CD4-positive, CD25-positive, alpha-beta regulatory T cell (primary cell): ENCODE measurements at places on chromosomes 6 and 20.
A peak's percentile ranks its signal among the peaks of the same experiment; 100 is the strongest.

GRCh38 chr6:47836046-47836445 is 54.2 kb downstream of the OPN5 start:
- DNase-seq = no peak

GRCh38 chr6:35745509-35745908 is 8.7 kb downstream of the ARMC12 start:
- DNase-seq = no peak

DNA sequence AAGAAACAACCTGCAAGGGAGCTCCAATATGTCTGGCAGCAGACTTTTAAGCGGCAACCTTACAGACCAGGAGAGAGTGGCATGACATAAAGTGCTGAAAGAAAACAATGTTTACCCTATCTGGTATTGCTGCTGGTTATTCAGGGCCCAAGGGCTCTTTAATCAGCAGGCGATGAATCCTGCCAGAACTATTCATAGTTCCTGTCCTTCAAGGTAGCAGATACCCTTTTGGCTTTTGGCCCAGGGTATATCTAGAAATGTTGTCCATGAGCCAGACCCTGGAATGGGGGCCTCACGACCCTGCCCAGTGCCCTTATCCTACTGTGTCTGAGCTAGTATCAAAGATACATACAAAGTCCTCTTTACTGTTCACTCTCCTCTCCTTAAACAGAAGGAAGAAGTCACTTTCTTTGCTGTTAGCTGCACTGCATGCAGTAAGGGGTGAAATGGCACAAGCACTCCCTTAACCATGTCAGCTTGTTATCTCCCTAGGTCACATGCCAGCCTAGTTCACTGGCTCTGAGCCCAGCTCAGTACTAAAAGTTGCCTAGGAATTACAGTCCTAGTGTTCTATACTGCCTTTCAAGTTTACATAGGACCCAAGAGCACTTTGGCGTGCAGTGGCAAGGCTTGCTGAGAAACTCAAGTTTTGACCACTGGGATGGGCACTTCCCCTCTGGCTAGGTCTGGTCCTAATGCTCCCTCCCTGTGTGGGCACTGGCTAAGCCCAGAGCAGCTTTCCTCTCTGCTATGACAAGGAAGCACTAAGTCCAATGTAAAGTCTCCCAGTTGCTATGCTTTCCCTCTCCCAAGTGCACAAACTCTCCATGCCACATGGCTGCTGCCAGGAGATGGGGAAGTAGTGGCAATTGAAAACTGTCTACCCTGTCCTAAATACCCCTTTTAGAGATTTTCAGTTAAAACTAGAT is 122.0 kb downstream of the HTR1B start:
- no peak for DNase-seq

GRCh38 chr6:1379788-1380147 is 9.6 kb upstream of the FOXF2 start:
- no peak for DNase-seq

- DNase-seq = peak; percentile 59
Observed at GRCh38 chr6:131807644-131808459, at the start of gene ENPP1. TSS of gene ENPP1 (plus strand) at chr6:131808020. CDS start at chr6:131808036, 16 bp downstream.

DNA sequence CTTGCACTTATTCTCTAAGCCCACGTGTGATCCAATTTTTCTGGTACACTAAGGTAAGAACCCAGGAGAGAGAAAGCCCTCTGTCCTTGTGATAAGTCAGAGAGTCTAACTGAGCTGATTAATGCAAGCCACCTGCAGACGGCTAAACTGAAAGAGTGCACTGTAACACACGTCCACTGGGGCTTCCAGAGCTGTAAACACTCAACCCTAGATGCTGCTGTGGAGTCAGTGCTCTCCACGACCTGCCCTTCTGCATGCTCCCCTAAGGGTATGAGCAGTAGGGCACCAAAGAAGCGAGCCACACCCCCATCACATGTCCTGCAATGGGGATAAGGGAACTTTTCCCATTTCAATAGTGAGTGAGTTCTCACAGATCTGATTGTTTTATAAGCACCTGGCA is 55.7 kb downstream of the TXLNB start:
- no peak for DNase-seq

- no peak for DNase-seq
Observed at GRCh38 chr20:43220612-43221011, 30.9 kb upstream of the PTPRT start.

DNA sequence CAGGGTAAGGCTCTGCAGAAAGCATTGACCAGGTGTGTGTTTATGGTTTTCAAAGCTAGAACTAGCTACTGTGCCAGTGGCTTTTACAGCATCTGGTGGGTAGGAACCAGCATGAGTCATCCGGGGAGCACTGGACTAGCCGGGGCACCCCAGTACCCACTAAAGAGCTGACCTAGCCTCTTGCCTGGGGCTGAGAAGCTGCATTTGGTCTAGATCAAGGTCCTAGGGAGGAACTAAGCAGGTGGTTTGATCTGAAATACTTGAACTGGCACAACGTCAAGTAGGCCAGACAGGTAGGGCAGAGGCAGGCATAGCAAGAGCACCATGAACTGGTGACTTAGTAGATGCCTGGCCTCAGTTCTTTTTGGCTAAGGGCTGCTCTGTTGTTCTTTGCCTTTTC is 109.8 kb upstream of the PTPRK start:
- DNase-seq = no peak

- DNase-seq = no peak
Observed at GRCh38 chr6:167130008-167130677, 7.2 kb downstream of the CCR6 start.

GRCh38 chr6:170165471-170166117 is 125.3 kb downstream of the DLL1 start:
- no peak for DNase-seq

DNA sequence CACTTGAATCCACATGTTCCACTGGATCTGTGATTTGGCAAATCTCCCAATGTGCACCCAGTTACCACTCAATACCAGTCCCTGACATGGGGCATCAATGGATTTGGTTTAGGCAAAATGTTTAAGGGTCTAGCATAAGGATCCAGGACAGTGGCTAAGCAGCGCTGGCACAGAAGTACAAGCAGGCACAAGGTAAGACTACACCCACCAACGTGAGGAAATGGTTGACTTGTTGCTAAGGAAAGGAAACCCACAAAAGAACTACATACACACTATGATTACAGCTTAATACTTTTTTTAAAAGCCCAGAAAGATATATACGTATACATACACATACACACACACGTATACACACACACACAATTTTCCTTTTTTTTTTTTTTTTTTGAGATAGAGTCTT is 79.0 kb downstream of the DNAAF9 start:
- DNase-seq = peak; percentile 50

DNA sequence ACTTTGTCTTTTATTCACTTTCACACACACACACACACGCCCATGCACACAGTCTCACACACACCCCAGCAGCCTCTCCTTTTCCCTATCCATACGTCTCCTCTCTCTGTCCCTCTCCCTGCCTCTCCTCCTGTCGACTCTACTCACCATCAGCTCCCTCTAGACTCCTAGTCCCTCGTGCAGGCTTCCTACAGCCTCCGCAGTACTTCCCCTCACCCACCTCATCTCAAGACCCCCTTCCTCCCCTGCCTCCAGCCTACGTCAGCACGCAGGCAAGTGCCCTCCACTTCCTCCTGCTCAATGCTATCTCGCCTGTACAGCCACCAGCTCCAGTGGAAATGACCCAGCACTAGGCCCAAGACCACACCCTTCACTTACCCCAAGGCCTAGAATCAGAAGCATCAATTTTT is 820 bp upstream of the TREML2 start:
- no peak for DNase-seq

DNA sequence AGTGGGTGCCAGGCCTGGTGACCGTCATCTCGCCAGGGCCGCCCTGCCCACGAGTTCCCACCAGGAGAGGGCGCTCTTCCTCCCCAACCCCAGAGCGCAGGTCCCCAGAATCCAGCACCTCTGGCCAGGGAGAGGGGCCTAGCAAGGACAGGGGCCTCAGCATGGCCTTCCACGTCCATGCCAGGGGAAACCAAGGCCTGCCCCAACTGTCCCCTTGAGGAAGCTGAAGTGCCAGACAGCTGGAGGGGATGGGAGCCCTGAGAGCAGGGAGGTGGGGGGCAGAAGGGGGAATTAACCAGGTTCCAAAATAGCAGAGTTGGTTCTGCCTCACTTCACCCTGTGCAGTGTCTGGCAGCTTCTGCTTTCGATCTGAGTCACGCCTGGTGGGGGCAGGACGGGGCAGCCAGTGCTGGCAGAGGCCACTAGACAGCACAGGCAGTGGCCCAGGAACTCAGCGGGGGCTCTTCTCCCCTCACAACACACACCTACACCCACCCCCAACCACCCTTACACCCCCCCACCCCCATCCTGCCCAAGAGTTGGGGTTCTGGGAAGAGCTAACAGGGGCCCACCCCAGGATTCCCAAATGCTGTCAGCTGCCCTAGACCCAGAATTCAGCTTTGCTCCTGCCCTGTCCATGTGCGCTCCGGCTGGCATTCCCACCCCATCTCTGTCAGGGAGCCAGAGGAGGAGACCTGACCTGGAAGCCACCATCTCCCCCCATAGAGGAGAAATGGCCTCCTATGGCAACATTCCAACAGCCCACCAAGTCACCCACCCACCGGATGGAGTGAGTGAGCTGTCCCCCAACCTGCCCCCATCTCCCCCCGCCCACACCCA is 29.2 kb downstream of the TFEB start:
- DNase-seq = peak; percentile 41

DNA sequence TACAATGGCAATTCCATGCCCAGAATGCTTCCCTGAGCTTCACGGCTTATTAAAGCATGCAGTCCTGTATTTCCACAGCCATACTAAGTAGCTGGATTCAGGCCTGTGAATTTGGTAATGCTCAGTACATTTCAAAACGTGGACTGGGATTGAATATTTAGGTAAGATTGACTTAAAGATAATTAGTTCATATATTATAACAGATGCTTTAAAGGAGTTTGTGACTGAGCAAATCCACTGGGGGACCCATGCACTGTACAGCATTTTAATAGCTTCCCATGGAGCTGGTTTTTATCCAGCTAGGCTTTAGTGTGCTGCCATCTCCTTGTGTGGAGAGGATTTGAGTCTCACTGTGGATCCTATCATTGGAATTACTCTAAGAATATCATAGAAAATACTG is 420.9 kb upstream of the FLRT3 start:
- DNase-seq = no peak

GRCh38 chr20:53742685-53743081 is 149.0 kb upstream of the ZNF217 start:
- no peak for DNase-seq

GRCh38 chr20:62025832-62026563 is 39.7 kb downstream of the TAF4 start:
- peak; percentile 50 for DNase-seq

GRCh38 chr6:80594461-80594860 is 488.0 kb downstream of the BCKDHB start:
- DNase-seq = no peak

DNA sequence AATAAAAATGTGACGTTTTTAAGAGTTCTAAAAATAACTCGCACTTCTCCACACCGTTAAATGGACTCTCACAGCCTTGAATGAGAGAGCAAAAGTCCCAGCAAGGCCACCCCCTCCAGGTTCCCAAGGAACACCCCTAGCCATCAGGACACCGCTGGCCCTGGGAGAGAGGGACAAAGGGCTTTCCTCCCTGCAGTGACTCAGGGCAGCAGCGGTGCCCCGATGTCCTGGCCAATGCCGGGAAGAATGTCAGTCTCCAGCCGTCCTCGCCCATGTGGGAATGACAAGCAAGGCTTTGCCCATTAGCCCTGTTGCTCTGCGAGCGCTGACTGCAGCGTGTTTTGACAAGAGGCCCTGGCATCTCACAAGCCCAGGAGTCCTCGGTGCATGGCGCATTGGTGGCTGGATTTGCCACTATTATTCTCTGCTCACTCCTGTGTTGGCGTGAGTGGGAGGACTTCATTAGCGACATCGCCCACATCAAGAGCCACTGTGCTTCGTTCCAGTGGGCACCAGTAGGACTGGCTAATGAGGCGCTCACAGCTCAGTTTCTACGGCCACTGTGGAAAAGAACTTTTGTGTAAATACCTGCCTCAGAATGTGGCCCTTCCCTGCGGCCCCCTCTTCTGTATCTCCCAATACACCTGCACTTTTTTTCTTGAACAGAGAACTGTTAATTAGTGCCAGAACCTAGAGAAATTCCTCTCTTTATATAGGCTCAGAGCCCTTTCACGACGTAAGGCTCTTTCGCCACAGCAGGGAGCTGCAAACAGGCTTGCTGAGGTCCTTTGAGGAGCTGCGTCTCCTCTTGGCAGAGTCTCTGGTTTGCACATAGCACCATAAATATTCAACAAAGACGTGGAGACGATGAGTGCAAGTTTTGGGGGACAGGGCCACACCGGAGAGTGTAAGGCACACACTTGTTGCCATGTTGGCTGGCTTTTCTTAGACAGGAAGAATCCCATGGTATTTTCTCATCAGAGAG is 336.6 kb downstream of the TAF4 start:
- DNase-seq = no peak

DNA sequence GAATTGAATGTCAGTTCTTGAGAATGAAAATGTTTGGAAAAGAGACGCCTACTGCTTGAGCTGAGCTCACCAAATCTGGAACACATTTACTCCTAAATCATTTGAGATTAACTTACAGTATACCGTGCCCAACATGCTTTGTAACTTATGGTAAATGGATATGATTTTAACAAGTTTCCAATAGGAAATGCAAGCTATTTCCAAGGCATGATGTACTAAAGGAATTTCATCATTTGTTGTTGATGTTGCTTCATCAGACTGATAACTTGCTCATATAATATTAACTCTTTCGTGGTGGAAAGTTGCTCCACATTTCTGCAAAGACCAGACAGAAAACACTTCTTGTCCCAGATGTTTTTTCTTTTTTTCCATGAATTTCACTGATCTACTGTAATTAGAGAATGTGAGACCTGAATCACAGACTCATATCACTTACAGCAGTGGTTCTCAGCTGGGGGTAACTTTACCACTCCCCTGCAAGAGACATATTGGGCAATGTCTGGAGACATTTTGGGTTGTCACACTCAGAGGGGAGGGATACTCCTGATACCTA is 116.6 kb upstream of the TRAF3IP2 start:
- DNase-seq = no peak

DNA sequence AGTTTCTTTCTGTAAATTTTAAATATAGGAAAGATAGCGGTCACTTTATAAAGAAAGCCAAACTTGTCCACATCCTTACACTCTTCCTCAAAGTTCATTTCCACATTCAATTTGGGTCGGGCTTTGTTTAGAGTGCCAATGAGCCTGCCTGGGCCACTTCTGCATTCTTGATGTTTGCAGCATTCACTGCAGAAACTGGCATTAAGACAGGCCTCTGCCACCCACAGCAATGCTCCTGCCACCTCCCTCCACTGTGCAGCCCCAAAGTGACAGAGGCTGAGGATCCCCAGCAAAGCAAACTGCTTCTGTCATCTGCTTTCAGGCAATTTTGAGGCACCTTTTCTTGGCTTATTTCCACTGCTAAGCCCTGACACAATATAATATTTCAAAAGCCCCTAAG is 61.2 kb downstream of the TNFAIP3 start:
- DNase-seq = no peak
